SJCRH30 (cell line): ENCODE measurements at places on chromosomes 1 and 21. TPM values are rescaled to one million over a fixed set of nuclear protein-coding genes. Genes with fewer than 3 reads are reported as not detected.

DNA sequence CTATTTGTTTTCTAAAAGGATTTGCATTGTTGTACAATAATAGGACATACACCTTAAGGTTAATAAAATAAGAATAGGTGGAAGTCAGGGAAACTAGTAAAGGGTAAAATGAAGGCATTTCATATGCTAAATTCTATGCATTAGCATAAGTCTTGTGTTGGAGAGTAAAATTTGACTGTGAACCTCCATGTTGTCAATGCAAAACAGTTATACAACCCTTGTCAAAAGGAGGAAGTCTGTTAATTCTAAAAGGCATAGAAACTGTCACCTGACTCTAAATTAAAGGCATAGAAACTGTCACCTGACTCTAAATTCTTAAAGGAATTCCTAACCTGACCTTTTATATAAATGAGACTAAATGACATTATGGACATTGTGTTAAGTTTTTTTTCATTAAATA, 291.8 kb downstream of the OLFM3 start:
- no peak for DNase-seq

- DNase-seq: no peak
Observed at GRCh38 chr1:208254376-208254775, 10.2 kb upstream of the PLXNA2 start.

DNA sequence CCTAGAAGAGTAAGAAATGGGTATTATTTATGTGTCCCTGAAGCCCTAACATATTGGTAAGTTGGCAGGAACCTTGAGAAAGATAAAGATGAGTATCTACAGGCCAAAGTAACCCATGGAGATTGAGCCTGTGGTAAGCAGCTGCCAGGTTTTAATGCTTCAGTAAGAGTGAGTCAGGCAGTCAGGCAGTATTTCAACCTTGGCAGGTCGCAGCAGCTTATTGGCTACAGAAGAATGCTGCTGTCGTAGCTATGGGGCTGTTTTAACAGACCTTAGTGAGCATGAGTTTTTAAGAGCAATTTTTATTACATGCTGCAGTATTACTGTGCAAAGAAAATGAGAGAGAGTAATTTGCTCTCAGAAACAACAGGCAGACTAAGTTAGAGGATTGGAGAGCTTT, 10.3 kb upstream of the SLC30A10 start:
- no peak for DNase-seq

DNA sequence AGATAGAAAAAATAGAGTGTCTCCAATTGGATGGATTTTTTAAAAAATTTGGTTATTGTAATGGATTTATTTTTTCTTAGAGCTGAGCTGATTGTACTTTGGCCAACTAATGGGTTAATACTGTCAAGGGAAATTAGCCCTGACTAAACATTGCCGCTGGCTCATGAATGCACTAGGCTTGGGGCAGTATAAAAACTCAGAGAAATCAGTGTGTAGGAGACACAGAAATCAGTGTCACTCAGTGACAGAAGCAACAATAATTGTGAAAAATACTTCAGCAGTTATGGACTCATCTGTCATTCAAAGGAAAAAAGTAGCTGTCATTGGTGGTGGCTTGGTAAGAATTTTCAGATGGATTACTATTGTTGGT, at the start of gene KMO:
TSS of gene KMO (plus strand) at position 217 of the 370 bp plus-strand sequence. CDS start at position 284, 67 bp downstream.
- DNase-seq: peak; percentile 36

GRCh38 chr1:228341814-228342626, 64.6 kb downstream of the TRIM11 start:
- peak; percentile 1 for DNase-seq

- no peak for DNase-seq
Observed at GRCh38 chr1:178126741-178127185, 32.9 kb downstream of the RASAL2 start.

DNA sequence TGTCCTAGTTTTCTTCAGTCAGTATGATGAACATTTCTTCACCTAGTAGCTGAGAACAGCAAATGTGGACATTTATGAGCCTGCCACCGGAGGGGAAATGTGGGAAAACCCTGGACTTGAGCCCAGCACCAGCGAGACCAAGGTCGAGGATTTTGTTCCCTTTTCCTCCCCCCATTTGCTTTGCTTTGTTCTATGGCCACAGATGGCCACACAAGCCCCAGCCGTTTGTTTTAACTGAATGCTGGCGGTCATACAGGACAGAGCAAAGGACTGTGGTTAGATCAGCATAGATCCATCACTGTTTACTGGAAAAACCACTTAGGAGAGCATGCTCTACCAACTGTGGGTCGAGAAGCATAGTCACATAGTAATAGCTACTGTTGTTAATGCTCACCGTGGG, 20.9 kb downstream of the SH2D2A start:
- DNase-seq: no peak

- DNase-seq: no peak
Observed at GRCh38 chr1:109991400-109991925, 6.9 kb downstream of the AHCYL1 start.

DNA sequence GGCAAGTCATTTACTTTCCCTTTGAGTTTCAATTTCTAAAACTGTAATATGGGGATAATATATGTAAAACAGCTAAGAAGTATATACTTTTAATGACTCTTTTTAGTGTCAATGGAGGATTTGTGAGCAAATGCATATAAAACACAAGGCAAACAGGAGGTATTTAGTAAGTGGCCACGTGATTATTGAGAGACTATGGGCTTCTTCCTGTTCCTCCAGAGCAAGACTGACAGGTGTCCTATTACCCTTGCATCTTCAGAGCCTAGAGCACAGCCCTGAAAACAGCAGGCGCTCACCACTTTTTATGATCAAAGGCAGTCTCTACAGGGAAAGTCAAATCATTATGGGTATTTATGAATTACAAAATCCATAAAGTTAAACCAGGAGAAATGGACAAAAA, 941 bp upstream of the ROR1 start:
- DNase-seq: no peak

DNA sequence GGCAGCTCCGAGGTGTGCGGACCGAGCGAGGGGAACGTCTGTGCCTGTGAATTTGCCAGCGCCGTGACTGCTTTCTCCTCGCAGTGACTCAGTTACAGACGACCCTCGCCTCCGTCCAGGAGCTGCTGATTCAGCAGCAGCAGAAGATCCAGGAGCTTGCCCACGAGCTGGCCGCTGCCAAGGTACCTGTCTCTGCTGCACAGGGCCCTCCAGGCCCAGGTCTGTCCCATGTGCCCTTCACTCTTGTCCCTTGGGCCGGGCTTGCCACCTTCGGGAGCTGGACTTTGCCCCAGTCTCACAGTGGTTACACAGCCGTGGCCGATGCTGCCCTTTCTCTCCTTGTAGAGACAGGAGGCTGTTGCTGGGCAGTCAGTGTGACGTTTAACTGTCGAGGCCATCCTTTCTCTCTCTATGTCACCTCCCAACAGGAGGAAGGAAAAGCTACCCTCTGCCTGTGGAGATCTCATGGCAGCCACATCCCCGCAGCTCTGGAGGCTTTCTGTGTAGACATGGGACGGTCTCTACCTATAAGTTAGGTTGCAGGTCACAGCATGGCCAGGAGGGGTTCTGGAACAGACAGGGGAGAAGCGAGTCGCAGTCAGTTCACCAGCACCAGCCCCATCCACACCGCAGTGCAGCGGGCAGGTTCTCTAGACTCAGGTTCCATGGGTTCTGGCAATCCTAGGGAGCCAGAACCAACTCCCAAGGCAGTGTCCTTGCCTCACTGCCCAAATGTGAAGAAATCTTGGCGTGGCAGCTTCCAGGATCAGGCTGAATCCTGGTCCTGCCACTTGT, 149.7 kb downstream of the PEX14 start:
- no peak for DNase-seq

GRCh38 chr1:32761253-32761877, 55.8 kb downstream of the YARS1 start:
- DNase-seq: no peak

DNA sequence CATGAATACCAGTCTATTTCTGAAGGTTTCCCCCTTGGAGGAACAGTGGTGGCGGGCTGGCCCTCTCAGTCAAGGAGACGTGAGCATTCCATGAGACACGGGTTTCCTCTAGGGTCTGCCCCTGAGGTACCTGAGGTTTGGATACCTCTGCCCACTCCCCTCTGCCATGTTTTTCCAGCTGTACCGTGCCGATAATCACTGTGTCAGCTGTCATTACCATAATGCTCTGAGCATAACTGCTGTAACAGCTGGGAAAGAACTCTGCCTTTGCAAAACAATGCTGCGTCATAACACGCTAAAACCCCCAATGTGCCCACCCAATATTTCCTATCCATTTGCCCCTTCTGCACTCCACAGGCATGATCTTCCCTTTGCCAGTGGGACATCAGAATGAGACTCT, 425.1 kb downstream of the KIF26B start:
- DNase-seq: peak; percentile 87

Gene LCE2C
- total RNA-seq: not detected in 2 replicates

Gene PFDN2
- 78.2 and 78.5 TPM in 2 replicates for total RNA-seq

Gene PTPN22
- 1.4 and 2.0 TPM in 2 replicates for total RNA-seq
